Central memory CD4-positive, alpha-beta T cell (primary cell): ENCODE measurements at places on chromosomes 5 and 9.

- no peak for DNase-seq
These were observed 19.7 kb upstream of the ARHGEF28 start for GRCh38 chr5:73606206-73606753.

- DNase-seq, result no peak
These were observed 53.1 kb downstream of the NSD1 start for GRCh38 chr5:177186645-177187044.

DNA sequence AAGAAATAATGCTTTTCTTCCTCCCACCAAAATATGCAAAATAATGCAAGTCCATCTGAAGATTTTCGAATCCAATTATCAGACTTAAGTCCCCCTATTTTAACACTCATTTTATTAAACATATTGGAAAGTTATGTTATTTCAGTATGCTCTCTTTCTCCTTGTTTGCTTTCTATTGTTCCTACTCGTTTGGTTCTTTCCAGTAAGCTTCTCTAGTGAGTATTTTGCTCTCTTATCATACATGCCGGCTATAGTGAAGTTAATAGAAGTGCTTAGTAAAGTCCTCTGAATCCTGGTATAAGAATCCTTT, 517 bp downstream of the ALDH1A1 start:
- no peak for DNase-seq

- DNase-seq, result no peak
These were observed 142.3 kb downstream of the BNC2 start for GRCh38 chr9:16728137-16728508.

GRCh38 chr9:120910643-120911042, 16.0 kb downstream of the TRAF1 start:
- DNase-seq, result no peak

- no peak for DNase-seq
These were observed 3.1 kb downstream of the WNK2 start for GRCh38 chr9:93187047-93187446.
